Metanephros (tissue), 2 donors: ENCODE measurements at places on chromosomes 2 and 18. TPM values are rescaled to one million over a fixed set of nuclear protein-coding genes. Genes with fewer than 3 reads are reported as not detected.

The BOD1L2 gene
- not detected for total RNA-seq

The DAPL1 gene
- total RNA-seq = 9.6 TPM

The CYP27C1 gene
- 7.6 TPM for total RNA-seq

The IWS1 gene
- 33.2 TPM for total RNA-seq

The TDRD15 gene
- 0.06 TPM for total RNA-seq

The TUBA3E gene
- total RNA-seq = not detected

The BMP10 gene
- total RNA-seq = not detected

The OTOS gene
- not detected for total RNA-seq

The NEU4 gene
- 0.99 TPM for total RNA-seq

The MAP3K19 gene
- 0.12 TPM for total RNA-seq

The PROM2 gene
- 34.7 TPM for total RNA-seq

The SESTD1 gene
- total RNA-seq = 48.3 TPM

The CSRNP3 gene
- total RNA-seq = 12.8 TPM

The IL36RN gene
- total RNA-seq = not detected

The VWC2L gene
- 0.35 TPM for total RNA-seq

The CROCC2 gene
- 0.18 TPM for total RNA-seq

The RAPGEF4 gene
- 17.5 TPM for total RNA-seq

The SMPD4 gene
- 55.2 TPM for total RNA-seq

The SLC14A1 gene
- 14.9 TPM for total RNA-seq

The MTX2 gene
- total RNA-seq = 74.2 TPM

The SERPINB3 gene
- total RNA-seq = not detected

The KLHL30 gene
- total RNA-seq = 8.3 TPM

The ATG16L1 gene
- total RNA-seq = 38.8 TPM

The HNMT gene
- 62.0 TPM for total RNA-seq

The NAT8 gene
- 12.0 TPM for total RNA-seq

The LRRC30 gene
- total RNA-seq = 6.4 TPM

The DNAJC5G gene
- total RNA-seq = 0.12 TPM

The DCDC2C gene
- total RNA-seq = 0.93 TPM
